ENCODE measurements at places on chromosomes 12 and 14.

DNA sequence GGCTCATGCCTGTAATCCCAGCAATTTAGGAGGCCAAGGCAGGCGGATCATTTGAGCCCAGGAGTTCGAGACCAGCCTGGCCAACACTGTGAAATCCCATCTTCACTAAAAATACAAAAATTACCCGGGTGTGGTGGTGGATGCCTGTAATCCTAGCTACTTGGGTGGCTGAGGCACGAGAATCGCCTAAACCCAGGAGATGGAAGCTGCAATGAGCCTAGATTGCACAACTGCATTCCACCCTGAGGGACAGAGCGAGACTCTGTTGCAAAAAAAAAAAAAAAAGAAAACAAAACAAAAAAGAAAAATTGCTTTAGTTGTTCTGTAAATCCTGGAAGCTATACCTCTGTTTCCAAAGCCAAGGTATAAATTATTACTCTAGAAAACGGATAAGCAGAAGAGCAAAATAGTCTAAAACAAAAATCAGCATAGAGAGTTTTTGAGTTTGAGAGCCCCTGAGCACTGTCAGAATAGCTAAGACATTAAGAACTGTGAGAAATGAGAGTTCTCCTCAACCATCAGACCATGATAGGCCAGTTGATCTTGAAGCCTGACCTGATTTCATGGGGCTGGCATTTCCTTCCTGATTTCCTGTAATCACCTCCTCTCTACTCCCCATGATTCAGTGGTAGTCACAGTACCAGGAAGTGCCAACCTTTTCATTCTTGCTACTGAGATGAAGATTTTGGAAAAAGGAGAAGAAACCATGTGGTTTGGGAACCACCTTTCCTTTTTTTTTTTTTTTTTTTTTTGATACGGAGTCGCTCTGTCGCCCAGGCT, 31.7 kb downstream of the ATP2A2 start:
- no peak for DNase-seq

GRCh38 chr12:26128168-26128567, 3.3 kb upstream of the BHLHE41 start:
- DNase-seq, result no peak

GRCh38 chr12:68375756-68376695, 43.9 kb upstream of the MDM1 start:
- no peak for DNase-seq

DNA sequence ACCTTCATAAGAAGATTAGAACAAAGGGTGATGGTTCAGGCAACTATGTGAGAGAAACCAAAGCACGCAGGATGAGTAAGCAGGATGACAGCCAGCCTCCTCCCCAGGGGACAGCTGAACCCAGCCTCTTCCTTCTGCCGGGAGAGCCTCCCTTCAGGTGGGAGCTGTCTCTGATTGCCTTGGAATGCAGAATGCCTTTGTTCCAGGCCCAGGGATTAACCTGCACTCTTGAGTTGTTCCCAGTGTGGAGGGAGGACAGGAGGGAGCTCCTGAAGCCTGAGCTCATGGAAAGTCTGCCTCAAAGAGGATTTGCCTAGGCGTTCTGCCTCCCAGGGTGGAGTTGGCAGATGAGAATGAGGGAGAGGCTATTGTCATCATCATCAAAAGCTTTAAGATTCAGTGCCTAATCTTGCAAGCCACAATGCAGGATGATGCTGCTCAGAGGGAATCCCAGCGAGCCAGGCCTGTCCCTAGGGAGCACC, 3.6 kb upstream of the KRT6A start:
- no peak for DNase-seq

Measured in stimulated activated CD8-positive, alpha-beta memory T cell treated with anti-CD3 and anti-CD28 coated beads, Interleukin-15, amount 100 ng/mL, for 48 hours (primary cell).